ENCODE measurements at places on chromosomes 4 and X.
A peak's percentile ranks its signal among the peaks of the same experiment; 100 is the strongest.

GRCh38 chr4:138032222-138032621 is 209.9 kb downstream of the SLC7A11 start:
- no peak for DNase-seq

- DNase-seq: no peak
These were observed 153.2 kb downstream of the SHROOM3 start for GRCh38 chr4:76588274-76588673.

DNA sequence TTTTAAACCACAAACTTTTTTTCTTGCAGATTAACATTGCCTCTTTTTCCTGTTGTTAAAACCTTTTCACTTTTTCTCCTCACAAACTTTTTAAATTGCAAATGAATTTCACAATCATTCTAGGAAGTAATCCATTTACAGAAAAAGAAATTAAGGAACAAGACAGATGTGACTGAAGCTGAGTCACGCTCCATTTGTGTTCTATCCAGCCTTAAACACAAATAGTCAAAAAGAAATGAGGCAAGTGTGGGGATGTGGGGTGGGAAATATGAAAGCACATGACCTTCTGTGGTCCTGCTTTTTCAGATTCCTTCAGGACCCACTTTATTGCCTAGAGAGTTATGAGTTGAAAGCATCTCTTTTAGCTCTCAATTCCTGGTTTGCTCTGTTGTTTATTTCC is 197.0 kb downstream of the ADGRL3 start:
- DNase-seq: no peak

DNA sequence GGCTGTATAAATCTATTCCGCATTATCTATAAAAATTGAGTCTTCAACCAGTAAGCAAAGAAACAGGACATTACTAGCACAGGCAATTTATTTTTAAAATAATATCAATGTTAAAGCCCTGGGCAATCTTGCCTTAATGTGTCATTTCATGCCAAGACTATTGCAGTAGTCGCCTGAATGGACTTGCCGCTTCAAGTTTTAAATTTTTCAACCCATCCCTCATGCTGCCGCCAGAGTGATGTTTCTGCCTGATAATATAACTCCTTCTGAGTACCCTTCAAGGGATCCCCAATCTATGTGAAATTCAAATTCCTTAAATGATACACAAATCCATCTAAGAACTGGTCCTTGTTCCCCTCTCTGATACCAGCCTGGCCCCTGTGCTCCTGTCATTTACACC is 66.9 kb downstream of the PRSS12 start:
- no peak for DNase-seq

- DNase-seq: no peak
These were observed 42.3 kb upstream of the FAT1 start for GRCh38 chr4:186765673-186766546.

- DNase-seq: no peak
These were observed 98.5 kb downstream of the NSUN7 start for GRCh38 chr4:40848251-40848650.

- DNase-seq: no peak
These were observed 10.6 kb downstream of the FGA start for GRCh38 chr4:154579927-154580326.

- no peak for DNase-seq
These were observed 14.7 kb downstream of the SORCS2 start for GRCh38 chr4:7206911-7207567.

DNA sequence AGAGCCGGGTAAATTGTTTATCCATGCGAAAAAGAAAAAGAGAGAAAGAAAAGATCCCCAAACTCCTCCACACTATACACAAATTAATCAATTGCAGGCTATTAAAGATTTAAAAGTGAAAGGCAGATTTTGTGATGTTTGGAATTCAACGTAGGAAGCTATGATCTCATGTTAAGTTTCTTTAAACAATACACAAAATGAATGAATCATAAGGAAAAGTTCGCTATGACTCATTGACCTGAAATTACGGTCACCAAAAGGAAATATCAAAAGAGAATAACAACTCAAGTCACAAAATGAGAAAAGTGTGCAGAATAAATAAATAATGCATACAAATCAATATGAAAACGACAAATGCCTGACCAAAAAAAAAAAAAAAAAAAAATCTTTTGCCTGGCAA is 28.6 kb downstream of the CLNK start:
- DNase-seq: no peak

- no peak for DNase-seq
These were observed 34.1 kb upstream of the IL1RAPL1 start for GRCh38 chrX:28552882-28553829.

GRCh38 chrX:134407065-134407376 is 52.9 kb upstream of the HPRT1 start:
- no peak for DNase-seq

DNA sequence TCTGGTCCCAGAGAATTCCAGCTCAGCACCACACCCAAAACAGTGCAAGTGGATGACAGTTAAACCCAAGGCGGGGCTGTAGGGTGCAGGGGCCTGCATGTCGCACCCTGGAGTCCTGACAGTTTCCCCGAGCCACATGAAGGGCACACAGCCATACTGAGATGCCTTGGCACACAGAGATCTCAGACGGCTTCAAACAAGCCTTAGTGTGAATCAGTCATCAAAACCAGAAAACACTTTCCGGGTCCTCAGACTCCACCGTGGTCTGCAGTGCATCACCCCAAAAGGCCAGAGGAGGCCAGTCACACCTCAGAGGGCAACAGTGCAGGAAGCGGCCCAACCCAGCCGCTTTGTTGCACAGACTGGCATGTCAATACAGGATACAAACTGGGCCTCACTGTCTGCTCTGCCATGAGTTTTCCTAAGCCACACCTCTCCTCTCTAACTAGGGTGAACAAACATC is 64.6 kb upstream of the ENPP6 start:
- DNase-seq: no peak

- DNase-seq: no peak
These were observed 23.7 kb upstream of the UNC5C start for GRCh38 chr4:95572304-95572991.

GRCh38 chr4:158624889-158625478 is 46.7 kb downstream of the C4orf46 start:
- no peak for DNase-seq

DNA sequence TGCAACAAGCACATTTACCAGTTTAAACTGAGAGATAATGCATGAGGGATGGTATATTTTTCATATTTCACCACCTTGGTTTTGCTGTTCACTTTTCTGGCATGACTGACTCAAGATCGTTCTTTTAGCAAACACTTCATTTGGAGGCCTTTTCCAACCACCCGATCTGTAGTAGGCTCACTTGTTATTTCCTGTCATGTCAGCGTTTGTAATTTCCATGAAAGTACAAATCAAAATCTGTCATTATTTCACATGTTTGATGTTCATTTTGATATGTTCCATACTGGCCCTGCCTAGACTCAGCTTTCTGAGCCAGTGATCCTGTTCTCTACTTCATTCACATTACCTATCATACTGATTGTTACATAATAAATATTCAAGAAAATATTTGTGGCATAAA is 1888.3 kb upstream of the PCDH7 start:
- no peak for DNase-seq

- DNase-seq: no peak
These were observed 2.4 kb downstream of the MOSPD2 start for GRCh38 chrX:14875624-14876023.

DNA sequence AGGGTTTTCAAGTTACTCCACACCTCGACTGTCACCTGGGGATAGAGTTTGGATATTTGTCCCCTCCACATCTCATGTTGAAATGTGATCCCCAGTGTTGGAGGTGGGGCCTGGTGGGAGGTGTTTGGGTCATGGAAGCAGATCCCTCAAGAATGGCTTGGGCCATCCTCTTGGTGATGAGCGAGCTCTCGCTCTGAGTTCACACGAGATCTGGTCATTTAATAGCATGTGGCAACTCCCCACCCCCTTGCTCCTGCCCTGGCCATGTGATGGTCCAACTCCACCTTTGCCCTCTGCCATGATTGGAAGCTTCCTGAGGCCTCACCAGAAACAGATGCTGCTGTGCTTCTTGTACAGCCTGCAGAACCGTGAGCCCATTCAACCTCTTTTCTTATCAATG is 8.3 kb downstream of the CTAG1A start:
- DNase-seq: no peak

DNA sequence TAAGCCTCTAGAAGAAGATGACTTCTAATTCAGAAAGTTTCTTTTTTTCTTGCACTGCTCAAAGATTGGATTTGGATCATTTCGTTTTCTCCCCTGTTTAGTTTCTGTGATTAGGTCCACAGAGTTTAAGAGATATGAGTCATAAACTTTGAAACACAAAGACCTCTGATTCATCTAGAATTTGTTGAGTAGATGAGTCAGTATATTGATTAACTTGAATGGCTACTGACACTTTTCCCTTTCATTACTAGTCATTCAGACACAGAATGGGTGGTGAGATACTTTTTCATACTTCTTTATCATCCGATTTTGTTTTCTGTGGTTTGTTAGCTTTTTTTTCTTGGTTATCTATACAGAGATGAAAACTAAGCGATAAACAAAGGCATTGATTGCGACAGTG is 34.1 kb upstream of the AFF2 start:
- DNase-seq: no peak

- DNase-seq: no peak
These were observed 27.3 kb downstream of the IQCM start for GRCh38 chr4:149788300-149788699.

GRCh38 chrX:12686331-12686730 is 104.9 kb upstream of the PRPS2 start:
- no peak for DNase-seq

- DNase-seq: no peak
These were observed 37.9 kb upstream of the WAS start for GRCh38 chrX:48645669-48646068.

GRCh38 chr4:174066611-174067205 is 216.8 kb downstream of the FBXO8 start:
- no peak for DNase-seq

DNA sequence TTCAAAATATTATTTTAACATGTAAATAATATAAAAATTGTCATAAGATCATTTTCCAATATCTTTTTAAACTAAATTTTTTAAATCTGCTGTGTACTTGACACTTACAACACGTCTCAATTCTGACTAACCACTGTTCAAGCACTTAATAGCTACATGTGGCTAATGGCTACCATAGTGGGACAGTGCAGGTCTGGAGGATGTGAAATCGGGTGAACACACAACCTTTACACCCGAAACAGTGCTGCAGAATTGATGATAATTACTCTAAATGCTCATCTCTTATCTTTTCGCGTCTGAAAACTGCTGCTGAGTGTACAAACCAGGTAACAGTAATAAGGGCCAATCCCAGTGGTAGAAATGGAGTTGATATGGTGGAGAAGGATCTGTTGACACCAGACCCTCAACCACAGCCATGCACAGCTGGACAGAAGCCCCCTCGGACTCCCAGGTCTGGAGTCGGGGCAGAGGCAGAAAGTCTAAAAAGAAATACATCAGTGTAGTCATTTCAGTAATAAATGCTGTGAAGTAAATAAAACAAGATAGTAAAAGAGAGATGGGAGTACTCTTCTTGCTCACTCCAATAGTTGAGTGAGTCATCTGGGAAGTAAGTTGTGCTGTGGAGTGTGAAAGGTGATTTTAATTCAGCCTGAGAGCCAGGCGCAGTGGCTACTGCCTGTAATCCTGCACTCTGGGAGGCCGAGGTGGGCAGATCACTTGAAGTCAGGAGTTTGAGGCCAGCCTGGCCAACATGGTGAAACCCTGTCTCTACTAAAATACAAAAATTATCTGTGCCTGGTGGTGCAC is 150.0 kb downstream of the CBR4 start:
- no peak for DNase-seq

DNA sequence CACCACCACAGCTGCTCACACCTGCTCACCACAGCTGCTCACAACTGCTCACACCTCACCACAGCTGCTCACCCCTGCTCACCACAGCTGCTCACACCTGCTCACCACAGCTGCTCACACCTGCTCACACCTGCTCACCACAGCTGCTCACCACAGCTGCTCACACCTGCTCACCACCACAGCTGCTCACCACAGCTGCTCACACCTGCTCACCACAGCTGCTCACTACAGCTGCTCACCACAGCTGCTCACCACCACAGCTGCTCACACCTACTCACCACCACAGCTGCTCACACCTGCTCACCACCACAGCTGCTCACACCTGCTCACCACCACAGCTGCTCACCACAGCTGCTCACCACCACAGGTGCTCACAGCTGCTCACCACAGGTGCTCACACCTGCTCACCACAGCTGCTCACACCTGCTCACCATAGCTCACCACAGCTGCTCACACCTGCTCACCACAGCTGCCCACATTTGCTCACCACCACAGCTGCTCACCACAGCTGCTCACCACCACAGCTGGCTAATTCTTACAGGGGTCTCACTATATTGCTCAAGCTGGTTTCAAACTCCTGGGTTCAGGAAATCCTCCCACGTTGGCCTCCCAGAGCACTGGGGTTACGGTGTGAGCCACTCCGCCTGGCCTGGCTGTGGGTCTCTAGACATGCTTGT is 30.4 kb upstream of the CPLX1 start:
- DNase-seq: no peak

DNA sequence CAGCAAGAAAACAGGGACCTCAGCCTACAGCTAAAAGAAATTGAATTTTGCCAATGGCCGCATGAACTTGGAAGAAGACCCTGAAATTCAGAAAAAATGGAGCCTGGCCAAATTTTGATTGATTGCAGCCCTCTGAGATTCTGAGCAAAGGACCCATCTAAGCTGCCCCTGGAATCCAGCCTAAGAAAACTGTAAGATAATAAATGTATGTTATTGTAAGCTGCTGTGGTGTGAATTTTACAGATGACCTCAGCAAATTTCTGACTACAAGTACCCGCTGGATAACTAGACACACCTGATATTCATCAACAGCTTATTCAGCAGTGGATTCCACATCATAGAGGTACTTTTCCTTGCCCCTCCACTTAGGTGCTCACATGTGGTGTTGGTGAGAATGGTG is 119.5 kb upstream of the EPHA5 start:
- no peak for DNase-seq

- no peak for DNase-seq
These were observed 143.4 kb downstream of the CPEB2 start for GRCh38 chr4:15145709-15146108.

GRCh38 chr4:183099537-183100297 is 660 bp downstream of the WWC2 start:
- DNase-seq: no peak

DNA sequence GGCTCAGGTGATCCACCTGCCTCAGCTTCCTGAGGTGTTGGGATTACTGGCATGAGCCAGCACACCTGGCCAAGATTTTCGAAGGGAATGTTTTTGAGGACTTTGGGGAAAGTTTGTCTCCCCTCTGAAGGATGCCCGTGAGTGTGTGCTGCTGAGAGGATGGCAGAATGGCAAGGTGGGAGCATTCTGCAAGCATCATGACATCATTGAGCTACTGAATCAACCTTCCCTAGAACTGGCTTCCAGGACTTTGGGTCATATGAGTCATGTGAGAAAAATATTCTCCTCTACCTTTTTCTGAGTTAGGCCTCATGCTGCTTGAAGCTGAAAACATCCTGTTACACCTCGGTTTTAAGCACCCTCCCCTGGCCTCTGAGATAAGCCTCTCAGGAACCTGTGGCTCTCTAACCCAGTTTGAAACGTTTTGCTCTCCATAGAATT is 31.0 kb downstream of the TMEM131L start:
- DNase-seq: peak; percentile 52

- DNase-seq: no peak
These were observed 70.7 kb upstream of the DCLK2 start for GRCh38 chr4:150007512-150007911.

Data from stimulated activated CD8-positive, alpha-beta memory T cell treated with anti-CD3 and anti-CD28 coated beads, Interleukin-7, amount 100 ng/mL, for 4 hours (primary cell).